ENCODE measurements at places on chromosomes 1 and 21.
A peak's percentile ranks its signal among the peaks of the same experiment; 100 is the strongest.

DNA sequence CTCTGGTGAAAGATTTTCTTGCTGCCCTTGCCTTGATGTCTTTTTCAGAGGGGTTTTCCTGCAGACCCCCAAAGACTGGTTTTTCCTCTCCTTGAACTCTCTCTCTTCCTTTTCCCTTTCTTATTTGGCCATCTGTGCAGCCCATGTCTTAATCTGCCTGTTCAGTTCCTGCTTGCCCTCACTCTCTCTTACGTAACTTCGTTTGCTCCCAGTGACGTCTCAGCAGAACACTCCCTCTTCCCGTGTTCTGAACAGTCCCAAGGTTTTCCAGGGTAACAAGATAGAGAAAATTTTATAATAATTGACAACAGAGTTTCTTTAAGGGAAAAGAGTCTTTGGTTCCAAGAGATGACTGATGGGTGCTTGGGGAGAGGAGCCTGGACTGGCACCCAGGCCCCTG is 109.1 kb upstream of the LMO4 start:
- DNase-seq = no peak

DNA sequence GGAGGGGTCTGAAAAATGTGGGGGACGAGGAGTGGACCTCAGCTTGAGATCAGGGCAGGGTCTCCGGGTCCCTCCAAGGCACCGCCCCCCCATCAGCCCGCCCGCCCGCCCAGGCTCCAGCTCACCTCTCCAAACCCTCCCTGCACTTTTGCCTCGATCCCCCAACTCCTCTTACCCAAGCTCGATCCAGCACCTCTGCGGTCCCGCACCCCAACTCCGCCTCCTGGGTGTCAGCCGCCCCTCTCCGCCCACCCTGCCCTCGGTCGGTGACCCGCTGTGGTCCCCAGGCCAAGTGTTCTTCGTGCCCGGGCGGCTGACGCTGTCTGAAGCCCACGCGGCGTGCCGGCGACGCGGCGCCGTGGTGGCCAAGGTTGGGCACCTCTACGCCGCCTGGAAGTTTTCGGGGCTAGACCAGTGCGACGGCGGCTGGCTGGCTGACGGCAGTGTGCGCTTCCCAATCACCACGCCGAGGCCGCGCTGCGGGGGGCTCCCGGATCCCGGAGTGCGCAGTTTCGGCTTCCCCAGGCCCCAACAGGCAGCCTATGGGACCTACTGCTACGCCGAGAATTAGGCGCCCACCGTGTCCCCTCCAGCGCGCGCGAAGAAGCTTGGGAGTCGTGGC is 5.7 kb downstream of the HAPLN2 start:
- no peak for DNase-seq

GRCh38 chr1:1567152-1567875 is 7.3 kb downstream of the SSU72 start:
- DNase-seq = no peak

GRCh38 chr1:37763791-37764413 is 1.0 kb downstream of the EPHA10 start:
- no peak for DNase-seq

DNA sequence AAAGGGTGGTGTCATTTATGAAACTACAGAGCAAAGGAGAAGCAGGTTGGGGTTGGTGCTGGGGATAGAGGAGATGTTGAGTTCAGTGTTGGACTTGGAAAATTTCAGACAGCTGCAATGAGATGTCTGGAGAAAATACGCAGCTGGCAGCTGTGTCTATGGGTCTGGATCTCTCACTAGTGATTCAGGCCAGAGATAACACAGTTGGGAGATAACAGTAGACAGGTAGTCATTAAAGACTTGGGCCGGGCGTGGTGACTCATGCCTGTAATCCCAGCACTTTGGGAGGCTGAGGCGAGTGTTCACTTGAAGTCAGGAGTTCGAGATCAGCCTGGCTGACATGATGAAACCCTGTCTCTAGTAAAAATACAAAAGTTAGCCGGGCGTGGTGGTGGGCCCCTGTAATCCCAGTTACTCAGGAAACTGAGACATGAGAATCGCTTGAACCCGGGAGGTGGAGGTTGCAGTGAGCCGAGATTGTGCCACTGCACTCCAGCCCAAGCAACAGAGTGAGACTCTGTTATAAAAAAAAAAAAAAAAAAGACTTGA is 2.5 kb upstream of the TFAP2E start:
- peak; percentile 1 for DNase-seq

DNA sequence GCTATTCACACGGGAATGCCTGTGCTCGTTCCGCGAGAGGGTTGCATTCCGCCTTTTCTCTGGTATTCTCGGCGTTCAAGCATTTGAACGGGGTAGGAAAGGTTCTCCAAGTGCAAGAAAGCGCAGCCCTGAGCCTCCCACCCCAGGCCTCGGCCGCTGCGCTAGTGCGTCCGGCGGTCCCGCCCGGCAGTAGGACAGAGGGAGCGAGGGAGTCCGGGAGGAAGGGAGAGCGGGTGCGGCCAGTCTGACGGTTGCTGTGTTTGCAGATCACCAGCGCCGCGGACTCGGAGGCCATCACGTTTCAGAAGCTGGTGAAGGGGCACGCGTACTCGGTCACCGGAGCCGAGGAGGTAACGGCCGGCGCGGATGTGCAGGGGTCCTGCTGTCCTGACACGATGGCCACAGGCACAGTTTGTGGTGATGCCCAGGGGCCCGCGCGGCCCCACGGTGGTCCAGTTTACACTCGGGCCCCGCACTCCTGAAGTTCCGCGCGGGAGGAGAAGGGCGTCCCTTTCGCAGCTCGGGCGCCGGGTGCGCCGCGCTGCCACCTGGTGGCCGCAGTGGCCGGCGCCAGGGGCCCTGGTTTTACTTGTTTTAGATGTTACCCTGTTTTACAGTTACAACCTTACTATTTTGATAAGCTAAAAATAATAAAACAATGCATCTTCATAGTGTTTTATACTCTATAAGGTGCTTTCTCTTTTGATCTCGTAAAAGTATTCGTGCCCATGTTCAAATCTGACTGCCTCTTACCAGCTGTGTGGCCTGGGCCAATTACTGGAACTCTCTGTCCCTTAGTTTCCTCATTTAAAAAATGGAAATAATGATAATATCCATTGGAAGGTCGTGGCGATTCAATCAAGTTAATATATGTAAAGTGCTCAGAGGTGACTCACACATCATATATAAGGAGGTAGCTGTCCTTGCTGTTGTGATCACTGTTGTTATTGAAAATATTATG is 36.7 kb downstream of the CAPN2 start:
- DNase-seq = peak; percentile 66

DNA sequence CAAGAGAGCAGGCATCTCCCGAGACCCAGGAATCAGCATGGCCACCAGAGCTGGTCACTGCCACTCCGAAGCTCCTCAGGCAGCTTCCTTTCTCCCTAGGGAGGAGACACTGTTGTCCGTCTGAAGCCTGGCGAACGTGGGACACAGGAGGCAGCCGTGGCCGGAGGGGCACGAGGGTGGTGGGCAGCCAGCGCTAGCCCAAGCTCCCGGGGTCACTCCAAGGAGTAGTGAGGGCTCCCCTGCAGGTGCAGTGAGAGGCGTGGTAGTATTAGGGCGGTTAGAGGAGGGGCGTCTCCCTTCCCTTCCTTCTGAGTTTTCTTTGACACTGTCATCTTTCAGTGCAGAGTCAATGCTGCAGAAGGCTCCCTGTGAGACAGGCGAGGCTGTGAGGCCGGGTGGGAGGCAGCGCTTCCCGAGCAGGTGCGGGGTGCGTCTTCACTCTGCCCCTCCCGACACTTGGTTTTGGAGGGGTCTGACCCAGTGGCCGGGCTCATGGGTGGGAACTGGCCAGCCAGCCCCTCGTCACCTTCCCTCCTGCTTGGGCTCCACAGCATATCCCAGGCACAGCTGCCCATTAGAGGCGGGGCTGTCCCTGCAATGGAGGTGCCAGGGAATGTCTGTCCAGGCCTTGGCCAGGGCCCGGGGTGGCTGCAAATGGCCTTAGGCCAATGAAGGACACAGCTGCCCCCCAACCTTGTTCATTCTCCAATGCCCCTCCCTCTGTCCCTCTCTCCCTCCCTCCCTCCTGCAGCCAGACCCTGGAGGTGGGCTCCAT is 171.6 kb upstream of the ARHGEF16 start:
- DNase-seq = no peak

DNA sequence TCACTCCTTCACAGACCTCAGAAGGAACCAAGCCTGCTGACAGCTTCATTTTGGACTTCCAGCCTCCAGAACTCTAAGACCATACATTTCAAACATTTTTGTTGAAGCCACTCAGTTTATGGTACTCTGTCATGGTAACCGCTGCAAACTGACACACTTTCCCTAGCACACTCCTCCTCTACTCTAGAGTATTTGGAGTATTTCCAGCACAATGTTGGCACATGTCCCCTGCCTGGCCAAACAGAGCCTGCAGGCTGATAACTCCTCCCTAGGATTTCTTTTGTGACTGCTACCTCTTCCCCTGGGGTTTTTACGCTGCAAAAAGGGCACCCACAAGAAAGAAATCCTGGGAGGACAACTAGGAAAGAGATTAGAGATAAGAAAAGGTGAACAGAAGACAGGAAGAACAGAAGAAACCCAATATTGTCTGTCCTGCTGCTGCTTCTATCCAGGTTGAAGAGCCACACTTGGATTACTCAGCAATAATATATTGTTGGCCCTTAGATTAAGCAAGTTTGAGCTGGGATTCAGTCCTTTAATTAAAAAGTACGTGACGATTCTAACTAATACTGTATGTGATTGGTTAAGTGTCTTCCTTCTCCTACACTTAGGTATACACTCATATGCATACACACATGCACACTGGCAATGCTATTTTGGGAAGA is 844.1 kb downstream of the LTN1 start:
- peak; percentile 3 for DNase-seq

- DNase-seq = peak; percentile 15
Measured at GRCh38 chr1:220914283-220915116, 35.3 kb downstream of the HLX start.
